Heart left ventricle (tissue), 16 donors: ENCODE measurements at places on chromosomes 3 and 15.

- DNase-seq, result no peak
These were observed 227.6 kb downstream of the MFSD1 start for GRCh38 chr3:159029306-159030026.

DNA sequence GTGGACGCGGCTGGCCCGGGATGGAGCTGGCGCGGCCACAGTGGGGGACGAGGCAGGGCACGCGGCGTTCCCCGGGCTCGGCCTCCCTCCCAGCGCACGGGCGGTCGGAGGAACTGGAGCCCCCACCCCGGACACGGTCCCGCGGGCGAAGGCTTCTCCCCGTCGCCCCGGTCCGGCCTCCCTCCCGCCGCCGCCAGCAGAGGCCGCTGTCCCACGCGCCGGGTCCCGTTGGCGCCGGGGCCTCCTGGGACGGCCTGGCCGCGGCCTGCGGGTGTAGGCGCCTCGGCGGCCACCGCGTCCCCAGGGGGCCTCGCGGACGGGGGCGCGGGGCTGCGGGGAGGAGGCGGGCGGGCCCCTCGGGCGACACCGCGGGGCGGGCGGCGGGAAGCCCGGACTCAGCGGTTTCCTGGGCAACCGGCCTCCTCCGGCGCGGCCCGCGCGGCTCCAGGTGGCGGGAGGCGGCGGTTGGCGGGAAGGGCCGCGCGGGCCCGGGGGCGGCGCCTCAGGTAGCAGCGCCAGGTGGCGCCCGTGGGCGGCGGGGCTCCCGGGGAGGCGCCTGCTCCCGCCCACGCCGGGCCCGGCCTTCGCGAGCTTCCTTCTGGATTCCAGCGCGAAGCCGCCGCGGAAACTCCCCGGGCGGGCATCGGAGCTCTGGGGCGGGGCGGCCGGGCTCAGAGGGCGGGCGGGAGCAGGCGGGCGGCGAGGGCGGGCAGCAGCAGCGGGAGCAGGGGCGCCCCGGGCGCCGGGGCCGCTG lies 26.7 kb downstream of the MELTF start:
- peak; percentile 90 for DNase-seq

DNA sequence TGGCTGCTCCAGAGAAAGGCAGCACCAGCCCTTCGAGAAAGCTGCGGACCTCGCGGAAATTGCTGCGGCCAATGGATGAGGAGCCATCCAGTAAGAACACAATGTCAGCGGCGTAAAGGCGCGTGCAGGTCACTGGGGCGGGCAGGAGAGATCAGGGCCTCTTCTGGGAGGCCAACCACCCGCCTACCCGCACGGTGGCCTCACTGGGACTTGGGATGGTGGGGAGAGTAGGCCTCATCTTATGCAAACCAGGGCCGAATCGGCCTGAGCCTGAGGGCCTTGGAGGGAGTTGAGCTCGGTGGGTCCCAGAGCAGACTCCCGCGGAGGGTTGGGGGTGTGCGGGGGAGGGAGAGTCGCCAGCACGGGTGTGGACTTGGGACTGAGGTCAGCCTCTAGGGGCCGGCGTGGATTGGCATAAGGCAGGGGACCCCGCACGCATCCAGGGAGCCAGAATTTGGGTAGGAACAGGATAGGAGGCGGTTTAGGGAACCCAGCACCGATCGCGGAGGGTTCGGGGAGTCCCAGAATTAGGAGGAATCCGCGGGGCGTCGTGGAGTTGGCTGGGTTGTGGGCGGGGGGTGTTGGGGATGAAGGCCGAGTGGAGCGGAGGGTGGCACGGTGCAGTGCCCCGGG lies 596 bp downstream of the COL7A1 start:
- DNase-seq, result no peak

- no peak for DNase-seq
These were observed 99.9 kb upstream of the TP63 start for GRCh38 chr3:189531271-189531670.

DNA sequence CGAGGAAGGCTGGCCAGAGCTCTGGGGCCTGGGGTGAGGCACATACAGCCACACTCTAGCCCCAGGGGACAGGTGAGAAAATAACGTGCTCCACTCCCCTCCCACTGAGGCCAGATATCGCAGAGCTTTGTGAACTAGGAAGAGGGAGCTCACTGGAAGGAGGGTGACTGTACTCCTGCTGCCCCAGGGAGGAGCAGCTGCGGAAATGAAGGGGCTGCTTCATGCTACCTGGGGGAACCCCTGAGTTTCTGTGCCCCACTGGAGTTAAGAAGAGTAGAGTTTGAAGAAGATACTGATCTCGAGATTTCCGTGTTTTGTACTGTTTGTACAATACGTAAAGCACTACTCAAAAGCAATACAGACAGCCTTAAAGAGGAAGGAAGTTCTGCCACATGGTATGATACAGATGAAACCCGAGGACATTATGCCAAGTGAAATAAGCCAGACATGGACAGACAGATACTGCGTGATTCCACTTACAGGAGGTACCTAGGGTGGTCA lies 44.6 kb downstream of the CMTM6 start:
- DNase-seq, result no peak

- DNase-seq, result no peak
These were observed 6.7 kb downstream of the PAQR5 start for GRCh38 chr15:69305204-69305931.

DNA sequence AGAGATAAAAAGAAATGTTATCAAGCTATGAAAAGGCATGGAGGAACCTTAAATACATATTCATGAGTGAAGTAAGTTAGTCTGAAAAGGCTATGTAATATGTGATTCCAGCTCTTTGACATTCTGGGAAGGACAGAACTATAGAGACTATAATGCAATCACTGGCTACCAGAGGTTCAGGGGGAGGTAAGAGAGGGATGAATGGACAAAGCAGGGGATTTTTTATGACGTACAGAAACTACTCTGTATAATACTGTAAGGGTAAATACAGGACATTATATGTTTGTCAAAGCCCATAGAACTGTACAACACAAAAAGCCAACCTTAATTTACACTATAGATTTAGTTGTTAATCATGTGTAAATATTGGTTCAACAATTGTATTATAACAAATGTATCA lies 46.1 kb downstream of the MCTP2 start:
- DNase-seq, result no peak

DNA sequence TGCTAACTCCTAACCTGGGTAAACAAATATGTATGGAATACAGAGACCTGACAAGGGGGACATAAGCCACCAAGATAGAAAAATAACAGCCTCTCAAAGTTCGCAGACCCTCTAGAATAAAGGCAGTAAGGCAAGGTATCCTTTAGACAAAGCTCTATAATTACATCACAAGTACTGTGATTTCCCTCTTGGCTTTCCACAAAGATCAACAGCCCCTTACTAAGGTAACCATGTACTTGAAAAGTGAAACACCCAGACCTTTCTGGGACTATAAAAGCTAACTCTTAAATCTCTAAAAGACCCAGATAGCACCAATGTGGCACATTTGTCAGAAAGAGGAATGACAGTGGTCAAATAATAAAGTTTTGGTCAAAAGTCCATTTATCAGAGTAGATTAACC lies 51.9 kb downstream of the TBL1XR1 start:
- no peak for DNase-seq

- DNase-seq, result no peak
These were observed 77.8 kb upstream of the TAMM41 start for GRCh38 chr3:11924518-11924917.

DNA sequence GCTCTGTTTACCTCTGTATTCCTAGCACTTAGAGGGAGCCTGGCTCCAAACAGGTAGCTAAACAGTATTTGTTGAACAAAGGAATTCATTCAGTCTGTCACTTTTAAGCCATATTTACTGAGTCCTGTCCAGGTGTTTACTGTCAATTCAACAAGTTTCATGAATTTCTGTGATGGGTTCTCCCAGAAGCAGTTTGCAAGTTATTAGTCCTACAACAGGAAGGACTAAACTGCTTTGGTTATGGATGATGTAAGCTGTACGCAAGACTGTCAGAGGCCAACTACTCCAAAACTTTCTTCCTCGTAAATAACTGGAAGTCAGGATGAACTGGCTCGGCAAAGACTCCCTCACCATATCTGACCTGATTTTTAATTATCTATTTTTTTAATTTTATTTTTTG lies 25.1 kb downstream of the STIMATE start:
- no peak for DNase-seq

- DNase-seq, result no peak
These were observed 321.8 kb upstream of the STAC start for GRCh38 chr3:36058404-36059030.

- DNase-seq, result no peak
These were observed 63.2 kb downstream of the ASTE1 start for GRCh38 chr3:130963444-130963843.

- no peak for DNase-seq
These were observed 21.0 kb downstream of the STXBP5L start for GRCh38 chr3:120928991-120929390.

DNA sequence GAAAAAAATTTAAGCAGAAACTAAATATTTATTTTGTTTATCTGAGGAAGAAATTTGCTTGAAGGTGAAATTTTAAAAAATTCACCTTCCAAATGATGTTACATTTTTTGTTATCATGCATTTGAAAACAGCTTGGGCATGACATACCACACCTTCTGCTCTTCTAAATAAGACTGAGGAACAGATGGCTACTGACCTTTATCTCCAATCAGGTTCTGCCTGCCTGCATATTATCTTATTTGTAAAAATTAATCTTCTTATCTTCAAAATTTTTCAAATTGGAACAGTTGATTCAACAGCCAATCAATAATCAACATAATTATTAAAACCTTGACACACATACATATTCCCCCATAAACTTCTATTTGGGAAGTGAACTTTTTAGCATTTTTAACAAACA lies 641.8 kb upstream of the ZNF385D start:
- no peak for DNase-seq

DNA sequence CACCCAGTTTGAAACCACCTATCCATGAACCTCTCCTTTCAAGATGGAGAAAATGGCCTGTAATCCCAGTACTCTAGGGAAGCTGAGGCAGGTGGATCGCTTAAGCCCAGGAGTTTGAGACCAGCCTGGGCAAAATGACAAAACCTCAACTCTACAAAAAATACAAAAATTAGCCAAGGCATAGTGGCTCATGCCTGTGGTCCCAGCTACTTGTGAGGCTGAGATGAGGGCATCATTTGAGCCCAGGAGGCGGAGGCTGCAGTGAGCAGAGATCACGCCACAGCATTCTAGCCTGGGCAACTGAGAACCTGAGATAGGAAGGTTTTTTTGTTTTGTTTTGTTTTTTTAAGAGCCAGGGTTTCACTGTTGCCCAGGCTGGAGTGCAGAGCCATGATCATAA lies 5.4 kb downstream of the TKT start:
- no peak for DNase-seq

DNA sequence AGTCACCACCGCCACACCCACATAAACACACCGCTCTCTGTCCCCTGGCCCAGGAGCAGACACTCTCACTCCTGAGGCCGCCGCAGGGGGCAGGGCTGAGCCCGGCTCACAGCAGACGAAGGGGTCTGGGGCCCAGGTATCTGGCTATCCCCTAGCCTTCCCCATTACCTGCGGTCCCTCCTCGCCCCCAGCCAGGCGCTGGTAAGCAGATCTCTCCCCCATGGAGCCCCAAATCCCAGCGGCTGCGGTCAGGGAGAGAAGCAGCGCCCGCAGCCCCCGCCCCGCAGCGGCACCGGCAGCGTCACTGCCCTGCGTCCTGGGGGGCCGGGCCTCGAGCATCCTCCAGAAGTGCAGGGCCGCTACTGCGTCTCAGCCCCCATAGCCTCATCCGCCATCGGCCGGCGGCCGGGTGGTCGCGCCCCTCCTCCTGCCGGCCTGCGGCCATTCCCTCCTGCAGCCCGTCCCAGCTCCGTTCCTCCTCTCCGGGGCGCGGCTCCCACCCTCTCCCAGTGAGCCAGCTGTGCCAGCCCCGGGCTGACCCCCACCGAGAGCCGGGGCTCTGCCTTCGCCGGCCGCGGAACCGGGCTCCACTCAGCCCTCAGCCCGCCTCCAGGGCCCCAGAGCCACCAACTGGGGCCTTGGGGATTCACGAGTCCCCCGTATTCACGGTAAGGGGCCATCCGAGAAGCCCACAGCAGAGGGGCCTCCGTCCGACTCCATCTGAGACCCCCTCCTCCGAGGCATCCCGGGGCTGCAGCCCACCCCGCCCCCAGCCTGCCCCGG lies 13.1 kb downstream of the TNK2 start:
- DNase-seq, result peak; percentile 62

- peak; percentile 59 for DNase-seq
These were observed 120.9 kb downstream of the SAMMSON start for GRCh38 chr3:70120357-70120966.

DNA sequence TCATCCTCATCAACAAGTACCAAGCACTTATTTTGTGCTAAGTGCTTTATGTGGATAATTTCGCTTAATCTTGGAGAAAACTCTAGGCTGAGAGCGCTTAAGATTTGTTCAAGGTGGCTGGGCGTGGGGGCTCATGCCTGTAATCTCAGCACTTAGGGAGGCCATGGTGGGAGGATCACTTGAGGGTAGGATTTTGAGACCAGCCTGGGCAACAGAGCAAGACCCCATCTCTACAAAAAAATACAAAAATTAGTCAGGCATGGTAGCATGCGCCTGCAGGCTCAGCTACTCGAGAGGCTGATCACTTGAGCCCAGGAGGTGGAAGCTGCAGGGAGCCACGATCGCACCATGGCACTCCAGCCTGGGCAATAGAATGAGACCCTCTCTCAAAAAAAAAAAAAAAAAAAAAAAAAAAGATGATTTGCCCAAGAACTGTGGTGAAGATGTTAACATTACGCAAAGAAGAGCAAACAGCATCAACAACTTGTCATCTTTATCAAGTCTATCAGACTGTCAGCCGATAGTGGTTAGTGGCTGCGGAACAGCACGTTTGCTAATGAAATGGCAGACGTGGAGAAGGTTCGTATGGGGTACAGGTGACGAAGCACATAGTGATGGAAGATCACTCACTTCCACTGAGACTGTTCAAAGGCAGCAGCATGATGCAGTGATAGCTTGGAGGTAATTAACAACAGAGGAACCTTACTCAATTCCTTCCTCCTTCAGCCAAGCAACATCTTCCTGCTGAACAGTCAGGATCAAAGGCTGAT lies 27.7 kb downstream of the NRROS start:
- no peak for DNase-seq

GRCh38 chr3:133661454-133662277 lies at the start of gene TOPBP1:
TOPBP1 (minus strand) TSS chr3:133661941; CDS start chr3:133661127, 814 bp downstream.
- DNase-seq, result peak; percentile 84

GRCh38 chr3:156676768-156677479 lies 2.5 kb downstream of the TIPARP start:
- no peak for DNase-seq

GRCh38 chr15:40921949-40922607 lies 7.1 kb upstream of the DLL4 start:
- DNase-seq, result no peak

DNA sequence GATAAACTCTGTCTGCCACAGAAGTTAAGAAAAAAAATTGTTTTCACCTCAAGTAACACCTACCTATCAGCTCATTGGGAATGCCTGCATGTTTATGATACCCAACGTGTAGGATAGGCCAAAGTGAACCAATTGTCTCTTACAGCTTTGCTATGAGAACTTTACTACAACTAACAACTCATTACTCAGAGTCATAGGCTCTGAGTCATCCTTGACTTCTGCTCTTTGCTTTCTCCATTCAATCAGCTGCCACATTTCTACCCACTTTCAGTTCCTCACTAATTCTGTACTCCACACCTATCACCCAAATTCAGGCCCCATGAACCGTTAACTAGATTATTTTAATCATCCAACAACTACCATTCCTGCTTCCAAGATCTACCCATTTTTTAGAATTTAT lies 843.9 kb downstream of the TUSC7 start:
- no peak for DNase-seq

- no peak for DNase-seq
These were observed 15.8 kb upstream of the NFKBIZ start for GRCh38 chr3:101833446-101833974.
